Fibroblast of skin of abdomen (primary cell): ENCODE measurements at places on chromosomes 12 and 14.
A peak's percentile ranks its signal among the peaks of the same experiment; 100 is the strongest.

DNA sequence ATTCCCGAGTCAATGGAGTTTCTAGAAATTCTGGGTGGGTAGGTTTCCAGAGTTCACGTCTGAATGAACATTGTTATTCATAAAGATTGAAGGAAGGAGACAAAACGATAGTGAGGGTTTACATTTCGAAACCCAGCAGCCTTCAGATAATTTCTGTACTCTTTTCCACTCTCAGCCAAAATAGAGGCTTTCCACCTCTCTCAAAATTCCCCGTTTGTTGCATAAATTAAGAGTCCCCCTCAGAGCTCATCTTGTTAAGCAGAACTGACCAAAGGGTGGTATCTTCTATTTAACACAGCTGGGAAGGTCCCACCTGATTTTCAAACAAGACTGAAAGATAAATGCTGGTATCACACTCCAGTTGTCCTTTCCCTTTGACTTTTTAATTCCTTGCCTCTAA, 21.5 kb upstream of the YARS2 start:
- no peak for DNase-seq

DNA sequence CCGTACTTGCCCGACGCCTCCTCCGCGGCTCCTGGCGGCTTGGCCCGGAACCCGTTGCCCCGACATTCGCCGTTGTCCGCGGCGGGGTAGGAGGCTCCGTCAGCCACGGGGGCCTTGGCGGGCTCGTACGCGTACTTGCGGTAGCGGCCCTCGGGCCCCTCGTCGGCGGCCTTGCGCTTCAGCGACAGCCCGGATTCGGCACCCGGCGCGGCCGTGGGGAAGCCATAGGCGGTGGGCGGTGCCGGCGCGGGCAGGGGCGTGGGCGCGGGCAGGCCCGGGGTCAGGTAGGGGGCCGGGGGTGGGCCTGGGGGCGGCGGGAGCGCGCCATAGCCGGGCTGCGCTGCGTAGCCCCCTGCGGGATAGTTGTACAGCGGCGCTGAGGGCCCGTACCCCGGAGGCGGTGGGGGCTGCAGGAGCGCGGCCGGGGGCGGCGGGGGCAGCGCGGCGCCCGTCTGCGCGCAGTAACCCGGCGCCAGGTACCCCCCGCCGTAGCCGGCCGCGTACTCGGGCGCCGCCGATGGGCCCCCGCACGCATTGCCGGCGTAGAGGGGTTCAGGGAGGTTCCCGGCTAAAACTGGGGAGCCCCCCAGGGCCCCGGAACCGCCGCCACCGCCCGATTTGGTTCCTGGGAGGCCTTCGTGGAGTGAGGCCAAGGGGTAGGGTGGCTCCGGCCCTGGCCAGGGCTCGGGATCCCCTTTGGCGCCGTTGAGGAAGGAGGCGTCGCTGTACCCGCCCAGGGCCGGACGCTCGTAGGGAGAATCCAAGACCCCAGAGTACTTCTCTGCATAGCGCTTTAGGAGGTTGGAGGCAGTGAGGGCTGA, 26.9 kb downstream of the FIGNL2 start:
- DNase-seq: no peak

DNA sequence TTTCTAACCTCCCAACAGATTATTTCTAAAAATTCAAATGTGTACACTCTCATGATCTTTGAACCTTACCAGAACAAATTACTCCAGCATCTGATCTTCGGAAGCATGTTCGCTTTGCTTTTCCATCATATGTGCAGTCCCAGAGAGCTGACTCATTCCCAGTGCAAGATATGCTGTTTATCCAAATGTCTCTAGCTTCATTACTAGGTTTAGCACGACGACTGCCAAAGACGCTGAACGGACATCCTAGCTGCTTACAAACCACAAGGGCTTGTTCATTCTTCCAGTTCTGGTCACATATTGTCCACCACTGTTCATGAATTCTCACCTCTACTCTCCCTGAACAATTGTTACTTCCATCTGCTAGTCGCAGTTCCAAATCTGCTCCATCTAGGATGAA, 40.5 kb downstream of the CD163L1 start:
- DNase-seq: no peak

- no peak for DNase-seq
These were observed 93.0 kb downstream of the TRHDE start for GRCh38 chr12:72365151-72365550.

- peak; percentile 38 for DNase-seq
These were observed 508.2 kb upstream of the ATP2B1 start for GRCh38 chr12:90216815-90217214.

DNA sequence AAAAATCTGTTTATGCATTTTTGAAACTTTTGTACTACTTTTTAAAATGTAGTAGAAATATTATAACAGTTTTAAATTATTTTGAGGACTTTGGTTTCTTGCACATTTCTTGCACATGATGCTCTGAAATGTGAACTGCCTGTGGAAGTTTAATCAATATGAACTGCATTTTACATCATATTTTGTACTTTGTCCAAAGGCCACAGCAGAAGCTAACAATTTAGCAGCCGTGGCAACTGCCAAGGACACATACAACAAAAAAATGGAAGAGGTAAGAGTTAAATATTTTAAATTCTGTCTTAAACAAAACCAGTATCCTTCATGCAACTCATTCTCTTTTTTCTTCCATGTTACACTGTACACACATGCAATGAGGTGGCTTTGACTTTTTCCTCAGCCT, 45.1 kb downstream of the SAV1 start:
- DNase-seq: peak; percentile 13

- DNase-seq: peak; percentile 10
These were observed 407.5 kb upstream of the MGAT4C start for GRCh38 chr12:86663716-86664115.
